CD4-positive, alpha-beta T cell treated with Interferon alpha-2 for 1 hour (primary cell): ENCODE measurements at places on chromosomes 1 and 21.

GRCh38 chr1:109239409-109240068 lies 9.8 kb upstream of the CELSR2 start:
- no peak for DNase-seq

DNA sequence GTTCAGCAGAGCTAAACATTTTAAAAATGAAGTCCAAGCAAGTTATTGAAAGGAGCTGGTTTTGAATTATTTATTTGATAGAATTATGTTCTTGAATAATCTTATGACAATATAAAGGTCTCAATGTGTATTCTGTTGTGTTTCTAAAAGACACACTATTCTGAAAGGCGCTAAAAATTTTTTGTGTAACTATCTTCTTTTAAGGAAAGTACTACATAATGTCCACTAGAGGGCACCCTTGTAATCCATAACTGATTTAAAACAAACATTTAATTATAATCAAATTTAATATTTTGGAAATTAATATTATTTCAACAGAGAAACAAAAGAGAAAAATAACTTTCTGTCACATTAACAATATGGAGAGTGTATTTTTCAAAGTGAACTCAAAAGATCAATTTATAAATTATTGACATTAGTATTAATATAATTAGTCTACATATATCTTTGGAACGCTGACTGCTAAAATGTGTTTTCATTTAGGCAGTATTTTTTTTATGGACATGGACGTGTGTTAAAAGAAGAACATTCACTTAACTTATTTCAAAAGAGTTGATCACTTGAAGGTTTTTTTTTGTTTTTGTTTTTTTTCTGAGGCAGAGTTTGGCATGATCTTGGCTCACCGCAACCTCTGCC lies 248.4 kb downstream of the DENND1B start:
- DNase-seq, result no peak

GRCh38 chr1:172293429-172293828 lies 127.1 kb upstream of the C1orf105 start:
- DNase-seq, result no peak

DNA sequence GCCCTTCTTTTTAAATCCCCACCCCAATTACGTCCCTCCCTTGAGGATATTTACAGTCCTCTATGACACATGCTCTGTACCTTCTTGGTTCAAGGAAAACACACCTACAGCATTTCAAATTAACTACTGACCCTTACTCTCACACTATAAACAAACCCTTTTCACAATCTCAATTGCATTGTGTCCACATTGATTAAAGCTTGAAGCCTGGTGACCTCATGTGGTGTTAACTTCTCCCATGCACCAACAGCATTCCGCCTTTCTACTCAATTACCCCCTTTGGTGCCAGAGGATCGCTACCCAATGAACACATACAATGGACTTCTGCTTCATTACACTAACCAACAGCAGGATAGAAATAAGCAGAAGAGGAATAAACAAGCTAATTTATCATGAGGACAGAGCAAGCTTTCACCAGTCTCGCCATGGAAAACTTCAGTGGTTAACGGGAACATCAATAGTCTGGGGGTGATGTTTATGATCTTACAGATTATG lies 15.2 kb downstream of the WLS start:
- DNase-seq, result no peak

DNA sequence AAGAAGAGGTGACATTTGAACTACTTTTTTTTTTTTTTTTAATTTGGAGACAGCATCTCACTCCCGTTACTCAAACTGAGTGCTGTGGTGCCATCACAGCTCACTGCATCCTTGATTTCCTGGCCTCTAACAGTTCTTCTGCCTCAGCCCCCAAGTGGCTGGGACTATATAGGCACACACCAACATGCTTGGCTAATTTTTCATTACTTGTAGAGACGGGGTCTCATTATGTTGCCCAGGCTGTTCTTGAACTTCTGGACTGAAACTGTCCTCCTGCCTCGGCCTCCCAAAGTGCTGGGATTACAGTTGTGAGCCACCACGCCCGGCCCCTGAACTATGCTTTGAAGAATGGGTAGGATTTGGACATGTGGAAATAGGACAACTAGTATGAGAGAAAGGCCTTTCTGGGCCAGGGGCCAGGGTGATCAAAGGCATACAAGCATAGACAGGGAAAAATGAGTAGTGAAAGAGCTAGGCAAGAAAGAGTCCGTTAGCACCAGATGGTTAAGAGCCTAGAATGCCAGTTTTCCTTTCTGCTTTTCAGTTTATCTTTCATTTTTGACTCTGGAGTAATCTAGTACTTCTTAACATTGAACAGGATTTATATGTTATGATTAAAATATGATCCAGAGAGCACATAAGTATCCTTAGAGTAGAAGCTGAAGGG lies 6.3 kb downstream of the RABGAP1L start:
- DNase-seq, result no peak

- no peak for DNase-seq
These were observed 41.2 kb downstream of the MAP3K21 start for GRCh38 chr1:233368789-233369130.

DNA sequence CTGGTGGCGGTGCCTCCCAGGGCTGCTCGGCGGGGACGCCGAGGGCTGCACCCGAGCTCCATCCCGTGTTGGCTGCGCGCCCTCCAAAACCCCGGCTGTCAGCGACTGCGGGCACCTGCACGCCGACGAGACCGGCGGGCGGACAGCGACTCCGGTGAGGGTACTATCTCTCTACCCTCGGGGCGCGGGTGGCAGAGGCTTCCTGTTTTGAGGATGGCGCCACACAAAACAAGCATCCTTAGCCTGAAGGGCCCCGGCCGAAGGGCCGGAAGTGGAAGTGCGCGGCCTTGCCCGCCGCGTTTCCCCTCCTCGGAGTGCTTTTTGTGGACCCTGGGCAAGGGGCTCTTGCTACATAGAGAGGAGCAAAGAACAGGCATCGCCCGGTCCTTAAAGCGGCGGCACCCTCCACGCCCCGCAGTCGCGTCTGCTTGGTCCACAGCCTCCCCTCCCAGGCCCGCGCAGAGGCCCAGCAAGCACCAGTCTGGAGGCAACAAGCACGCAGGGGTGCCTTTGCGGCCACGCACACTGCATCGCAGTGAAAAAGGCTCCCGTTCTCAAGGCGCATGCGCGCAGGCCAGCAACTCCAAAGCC lies 561 bp upstream of the COQ8A start:
- DNase-seq, result no peak

- DNase-seq, result no peak
These were observed 349.0 kb downstream of the SIPA1L2 start for GRCh38 chr1:232280910-232281309.

GRCh38 chr1:76012341-76013205 lies 62.0 kb upstream of the ST6GALNAC3 start:
- no peak for DNase-seq

DNA sequence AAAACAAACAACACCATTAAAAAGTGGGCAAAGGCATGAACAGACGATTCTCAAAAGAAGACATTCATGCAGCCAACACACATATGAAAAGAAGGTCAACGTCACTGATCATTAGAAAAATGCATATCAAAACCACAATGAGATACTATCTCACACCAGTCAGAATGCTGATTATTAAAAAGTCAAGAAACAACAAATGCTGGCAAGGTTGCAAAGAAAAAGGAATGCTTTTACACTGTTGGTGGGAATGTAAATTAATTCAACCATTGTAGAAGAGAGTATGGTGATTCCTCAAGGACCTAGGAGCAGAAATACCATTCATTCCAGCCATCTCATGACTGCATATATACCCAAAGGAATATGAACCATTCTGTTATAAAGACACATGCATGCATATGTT lies 419.6 kb downstream of the NEGR1 start:
- no peak for DNase-seq

GRCh38 chr1:186142916-186143315 lies 232.1 kb downstream of the TPR start:
- DNase-seq, result no peak

- DNase-seq, result no peak
These were observed 4.7 kb downstream of the RIMKLA start for GRCh38 chr1:42385283-42385682.

GRCh38 chr1:41907446-41907845 lies 11.3 kb downstream of the HIVEP3 start:
- no peak for DNase-seq

- DNase-seq, result no peak
These were observed 16.3 kb downstream of the PRPF38A start for GRCh38 chr1:52420713-52421112.

DNA sequence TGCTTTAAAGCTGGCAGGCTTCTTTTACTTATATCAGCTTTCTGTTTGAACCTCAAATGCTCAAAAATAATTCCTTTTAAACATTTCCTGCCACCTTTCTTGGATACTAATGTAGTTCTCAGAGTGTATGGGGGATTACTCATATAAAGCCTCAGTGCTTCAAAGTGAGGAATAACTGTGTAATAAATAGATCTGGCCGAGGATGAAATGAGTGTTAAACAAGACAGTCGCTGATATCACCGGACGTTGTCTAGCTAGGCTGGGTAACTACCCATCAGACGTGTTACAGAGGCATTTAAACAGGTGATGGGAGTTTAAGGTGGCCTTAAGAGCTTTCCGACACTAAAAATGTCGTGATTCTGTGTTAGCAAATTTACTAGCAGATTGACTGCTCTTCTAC lies 53.1 kb downstream of the VANGL2 start:
- DNase-seq, result no peak

GRCh38 chr1:156815307-156815826 lies 1.3 kb downstream of the SH2D2A start:
- DNase-seq, result no peak

DNA sequence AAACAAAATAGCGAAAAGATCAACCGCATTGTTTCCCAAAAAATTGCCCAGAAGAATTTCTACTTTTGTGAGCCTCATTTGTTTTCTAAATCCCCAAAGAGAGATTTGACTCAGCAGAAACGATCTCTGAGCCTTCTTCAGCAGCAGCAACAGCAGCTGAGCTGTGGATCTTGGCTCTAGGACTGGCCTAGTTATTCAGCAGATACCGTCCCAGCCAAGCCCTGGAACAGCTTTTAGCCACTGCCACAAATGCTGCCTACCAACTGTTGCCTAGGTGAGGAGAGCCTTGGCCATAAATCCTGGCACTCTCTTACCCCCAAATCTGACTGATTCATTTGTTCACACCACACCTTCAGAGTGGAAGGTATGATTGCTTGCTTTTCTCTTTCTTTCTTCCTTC lies 320.1 kb downstream of the TGFB2 start:
- no peak for DNase-seq

- no peak for DNase-seq
These were observed 1.6 kb downstream of the S100A9 start for GRCh38 chr1:153359241-153359640.

- DNase-seq, result no peak
These were observed 98.4 kb upstream of the GADD45A start for GRCh38 chr1:67586596-67586995.

GRCh38 chr1:160546942-160547341 lies 23.9 kb upstream of the SLAMF6 start:
- DNase-seq, result no peak

- no peak for DNase-seq
These were observed 88.4 kb upstream of the TMPRSS2 start for GRCh38 chr21:41596241-41596925.

DNA sequence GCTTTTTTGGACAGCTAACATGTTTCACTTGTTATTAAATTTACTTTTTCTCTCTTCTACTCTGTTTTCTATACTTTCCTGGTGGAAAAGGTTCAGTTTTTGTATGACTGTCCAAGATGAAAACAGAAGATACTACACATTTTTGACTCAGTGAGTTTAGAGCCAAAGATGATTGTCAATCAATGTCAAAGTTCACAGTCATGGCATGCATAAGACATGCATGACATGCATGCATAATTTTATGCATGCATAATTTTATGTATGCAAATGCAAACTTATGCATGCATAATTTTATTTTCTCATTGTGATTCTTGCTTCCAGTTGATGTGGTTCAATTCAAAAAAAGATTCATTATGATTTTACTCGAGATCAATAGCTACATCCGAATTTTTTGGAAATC lies 48.1 kb upstream of the TMPRSS15 start:
- no peak for DNase-seq

DNA sequence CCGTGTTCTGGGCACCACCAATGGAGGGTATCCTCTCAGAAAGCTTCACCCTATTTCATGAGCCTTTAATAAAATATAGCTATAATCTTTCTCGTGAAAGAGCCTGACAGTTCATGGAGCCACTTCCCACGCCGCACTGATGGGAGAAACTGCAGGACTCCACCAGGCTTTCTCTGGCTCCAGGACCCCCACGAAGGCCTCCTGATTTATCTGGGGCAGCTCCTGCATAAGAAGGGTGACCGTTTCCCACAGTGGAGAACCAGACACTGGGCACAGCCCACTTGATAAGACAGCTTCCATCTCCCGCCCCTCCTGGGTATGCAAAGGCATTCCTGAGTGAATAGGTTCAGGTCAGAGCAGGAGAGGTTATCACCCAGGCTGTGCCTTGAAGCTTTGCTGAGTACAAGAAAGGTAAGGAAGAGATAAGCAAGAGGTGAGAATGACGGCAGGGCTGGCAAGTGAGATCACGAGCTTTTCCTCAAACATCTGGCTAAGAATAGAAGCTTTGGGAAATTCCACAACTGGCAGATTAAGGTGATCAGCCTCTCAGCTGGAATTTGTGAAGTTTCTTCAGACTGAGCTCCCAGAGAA lies 499.8 kb downstream of the KIF26B start:
- DNase-seq, result no peak

GRCh38 chr1:55786396-55786795 lies 571.2 kb upstream of the USP24 start:
- no peak for DNase-seq

- no peak for DNase-seq
These were observed 113.8 kb upstream of the C8B start for GRCh38 chr1:57079454-57080157.

DNA sequence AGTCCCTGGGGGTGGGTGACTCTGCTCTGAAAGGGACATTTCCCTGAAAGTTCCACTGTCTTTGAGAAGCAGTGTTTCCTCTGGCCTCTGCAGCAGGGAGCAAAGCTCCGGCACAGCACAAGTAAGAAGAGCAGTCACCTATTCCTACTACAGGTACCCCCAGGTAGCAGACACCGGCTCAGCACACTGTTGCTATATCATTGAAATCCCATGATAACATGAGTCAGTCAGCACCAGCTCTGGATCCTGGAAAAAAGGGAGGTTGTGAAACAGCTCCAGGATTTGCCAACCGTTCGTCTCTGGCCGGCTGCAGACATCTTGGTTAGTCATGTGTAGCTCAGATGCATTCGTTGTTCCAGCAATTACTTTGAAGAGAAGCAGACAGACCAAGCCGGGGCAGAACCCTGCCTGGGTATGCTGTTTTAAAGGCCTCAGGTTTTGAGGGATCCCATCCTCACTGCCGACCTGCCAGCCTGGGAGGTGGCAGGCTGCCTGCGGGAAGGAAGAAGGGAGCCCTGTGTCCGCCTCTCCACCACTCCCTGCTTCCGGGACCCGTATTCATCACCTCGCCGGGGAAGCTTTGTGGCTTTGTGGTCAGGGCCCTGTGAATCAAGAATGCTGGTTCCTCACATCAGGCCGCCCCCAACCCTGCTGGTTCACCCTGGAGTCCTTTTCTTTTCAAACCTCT lies 139.2 kb downstream of the CLIC6 start:
- DNase-seq, result peak; percentile 55

DNA sequence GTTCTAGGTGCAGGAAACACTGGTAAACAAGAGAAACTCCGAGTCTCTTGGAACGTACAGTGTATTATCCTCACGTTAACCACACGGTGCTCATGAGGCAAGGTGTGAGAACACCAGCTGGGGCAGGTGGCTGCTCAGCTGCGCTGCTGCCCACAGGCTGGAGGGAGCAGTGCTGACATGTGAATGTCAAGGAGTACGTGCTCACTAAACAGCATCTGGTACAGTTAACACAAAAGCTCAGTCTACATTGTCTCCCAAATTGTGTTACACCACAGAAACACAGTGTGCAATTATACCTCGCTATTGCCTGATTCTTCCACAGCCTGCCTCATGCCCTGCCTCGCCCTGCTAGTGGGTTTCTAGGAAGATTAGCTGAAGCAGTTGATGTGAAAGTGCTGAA lies 138.4 kb downstream of the GLIS1 start:
- peak; percentile 11 for DNase-seq
